Kidney (tissue), 22 donors: ENCODE measurements at places on chromosomes 1 and 21.
A peak's percentile ranks its signal among the peaks of the same experiment; 100 is the strongest.

- no peak for DNase-seq
Measured at GRCh38 chr1:18015719-18016118, 91.9 kb upstream of the IGSF21 start.

DNA sequence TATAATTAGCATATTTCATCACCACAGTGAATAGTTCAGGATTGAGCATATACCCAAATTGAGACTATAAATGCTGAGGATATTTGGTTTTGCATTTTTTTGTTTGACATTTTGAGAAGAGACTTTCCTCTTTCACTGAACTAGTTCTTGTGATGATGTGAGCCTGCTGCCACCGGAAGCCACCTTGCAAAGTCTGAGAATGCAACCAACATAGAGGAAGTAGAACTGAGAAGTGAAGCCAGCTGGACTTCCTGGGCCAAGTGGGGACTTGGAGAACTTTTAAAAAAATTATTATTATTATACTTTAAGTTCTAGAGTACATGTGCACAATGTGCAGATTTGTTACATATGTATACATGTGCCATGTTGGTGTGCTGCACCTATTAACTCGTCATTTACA, 102.3 kb downstream of the RPE65 start:
- DNase-seq: no peak

DNA sequence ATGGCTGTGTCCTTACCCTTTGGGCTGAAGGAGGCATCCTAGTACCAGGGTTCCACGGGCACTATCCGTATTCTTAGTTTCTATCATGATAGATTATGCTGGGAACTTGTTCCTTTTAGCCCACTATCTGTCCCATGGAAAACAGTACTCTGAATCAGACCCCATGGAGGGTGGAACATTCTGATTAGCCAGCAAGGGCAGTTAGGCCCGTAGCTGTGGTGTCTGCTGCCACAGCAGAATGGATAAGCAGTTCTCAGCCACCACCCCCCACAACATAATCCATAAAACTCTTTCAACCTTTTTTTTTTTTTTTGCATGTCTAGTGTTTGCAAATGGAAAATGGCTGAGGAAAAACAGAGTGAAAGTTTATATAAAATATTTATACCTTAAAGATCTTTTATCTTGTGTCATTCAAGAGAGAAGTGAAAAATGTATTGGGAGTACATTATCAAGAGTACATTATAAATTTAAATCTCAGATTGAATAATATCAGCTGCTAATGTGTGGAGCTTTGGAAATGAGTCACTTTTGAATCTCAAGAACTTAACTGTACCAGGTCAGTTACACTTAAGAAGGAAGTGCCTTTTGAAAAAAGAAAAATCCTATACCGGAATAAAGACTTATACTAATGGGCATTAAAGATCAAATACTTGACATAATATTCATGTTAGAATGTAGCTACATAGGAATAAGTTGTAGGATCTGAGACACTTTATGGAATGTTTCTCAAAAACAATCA, 80.3 kb downstream of the NFIA start:
- DNase-seq: no peak

DNA sequence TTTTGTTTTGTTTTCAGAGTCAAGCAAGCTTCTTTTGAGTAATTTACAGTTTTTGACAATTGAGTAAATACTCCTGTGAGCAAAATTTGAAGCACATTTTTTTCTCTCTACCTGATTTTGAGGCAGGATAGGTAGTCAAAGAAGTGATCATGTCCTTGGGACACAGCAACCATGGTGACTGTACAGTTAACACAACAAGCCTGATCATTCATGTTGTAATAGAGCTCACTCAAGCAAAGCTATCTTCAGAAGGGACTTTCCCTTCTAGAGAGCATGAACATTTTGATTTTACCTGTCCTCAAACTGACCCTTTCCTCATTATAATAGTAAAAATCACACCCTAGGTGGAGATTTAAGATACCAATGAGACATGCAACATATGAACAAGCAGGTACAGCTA, 126.5 kb upstream of the KCNK1 start:
- no peak for DNase-seq

DNA sequence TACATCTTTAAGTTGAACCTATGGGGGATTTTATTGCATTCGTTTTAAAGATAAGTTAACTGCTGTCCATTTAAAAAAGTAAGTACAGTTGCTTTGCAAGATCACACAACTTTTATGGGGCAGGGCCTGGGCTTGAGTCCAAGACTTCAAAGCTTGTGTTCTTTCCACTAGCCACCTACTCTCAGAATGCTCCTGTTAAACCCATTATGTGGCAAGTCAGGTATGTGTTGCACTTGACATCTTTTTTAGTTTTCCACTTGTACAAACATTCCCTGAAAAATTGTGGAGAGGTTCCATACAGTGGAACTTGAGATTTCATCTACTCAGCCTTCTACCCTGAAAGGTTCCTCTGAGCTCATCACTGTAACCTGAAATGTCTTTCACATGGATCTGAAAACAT, 235.5 kb upstream of the SGIP1 start:
- DNase-seq: no peak

DNA sequence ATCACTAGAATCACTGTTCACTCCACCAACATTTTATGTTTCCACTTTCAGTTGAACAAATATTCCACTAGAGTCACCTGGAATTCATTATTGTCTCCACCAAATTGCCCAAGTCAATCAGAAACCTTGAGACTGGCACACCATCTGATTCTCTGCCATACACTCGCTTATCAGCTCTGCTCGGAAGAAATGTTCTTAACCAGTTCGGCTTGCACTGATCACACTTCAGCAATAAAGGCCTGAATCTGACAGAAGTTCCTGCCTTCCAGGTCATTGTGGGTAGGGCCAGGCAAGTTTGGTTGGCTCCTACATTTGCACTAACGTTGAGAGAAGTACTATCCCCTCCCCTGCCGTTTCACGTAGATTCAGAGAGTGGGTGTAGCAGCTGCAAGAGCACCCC, 10.0 kb downstream of the TPM3 start:
- no peak for DNase-seq

DNA sequence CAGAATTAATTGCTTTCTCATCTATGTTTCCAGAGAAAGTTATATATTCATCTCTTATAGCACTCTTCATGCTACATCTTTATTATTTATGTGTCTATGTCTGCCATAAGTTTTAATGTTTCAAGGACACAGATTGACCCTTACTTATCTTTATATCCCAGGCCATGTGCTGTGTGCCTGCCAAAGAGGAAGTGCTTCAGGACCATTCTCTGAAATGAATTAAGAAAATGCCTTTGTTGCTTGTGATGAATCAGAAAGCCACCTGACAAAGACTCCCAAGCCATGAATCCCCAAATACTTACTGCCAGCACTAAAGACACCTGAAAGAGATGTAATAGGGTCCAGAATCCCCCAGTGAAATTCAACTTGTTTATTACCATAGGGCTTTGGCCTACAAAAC, 342.1 kb upstream of the C1orf87 start:
- no peak for DNase-seq

- no peak for DNase-seq
Measured at GRCh38 chr1:179077396-179077795, 4.5 kb upstream of the TOR3A start.

DNA sequence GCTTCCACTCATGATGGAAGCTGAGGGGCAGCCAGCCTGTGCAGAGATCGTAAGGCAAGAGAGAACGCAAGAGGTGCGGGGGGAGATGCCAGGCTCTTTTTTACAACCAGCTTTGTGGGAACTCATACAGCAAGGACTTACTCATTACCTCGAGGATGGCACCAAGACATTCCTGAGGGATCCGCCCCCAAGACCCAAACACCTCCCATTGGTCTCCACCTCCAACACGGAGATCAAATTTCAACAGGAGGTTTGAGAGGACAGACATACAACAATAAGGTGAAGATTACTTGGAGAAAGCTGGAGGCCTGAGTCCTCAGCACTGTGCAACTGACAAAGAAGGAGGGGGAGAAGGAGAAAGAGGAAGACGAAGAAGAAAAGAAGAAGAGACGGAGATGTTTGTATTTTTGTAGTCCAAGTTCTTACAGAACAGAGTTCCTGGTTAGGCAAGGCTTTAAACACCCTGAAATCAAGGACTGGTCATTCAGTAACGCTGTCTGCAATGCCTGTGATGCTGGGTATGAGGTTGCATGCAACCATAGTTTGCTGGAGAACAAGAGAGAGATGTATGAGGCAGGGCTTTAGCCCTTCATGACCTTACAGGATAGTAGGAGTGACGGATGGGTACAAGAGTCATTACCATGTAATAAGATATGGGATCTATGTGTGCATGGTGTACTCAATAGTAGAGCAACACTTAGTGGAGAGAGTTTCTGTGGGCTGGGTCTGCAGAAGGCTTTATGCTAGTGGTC, 19.7 kb upstream of the GALNT2 start:
- peak; percentile 63 for DNase-seq

DNA sequence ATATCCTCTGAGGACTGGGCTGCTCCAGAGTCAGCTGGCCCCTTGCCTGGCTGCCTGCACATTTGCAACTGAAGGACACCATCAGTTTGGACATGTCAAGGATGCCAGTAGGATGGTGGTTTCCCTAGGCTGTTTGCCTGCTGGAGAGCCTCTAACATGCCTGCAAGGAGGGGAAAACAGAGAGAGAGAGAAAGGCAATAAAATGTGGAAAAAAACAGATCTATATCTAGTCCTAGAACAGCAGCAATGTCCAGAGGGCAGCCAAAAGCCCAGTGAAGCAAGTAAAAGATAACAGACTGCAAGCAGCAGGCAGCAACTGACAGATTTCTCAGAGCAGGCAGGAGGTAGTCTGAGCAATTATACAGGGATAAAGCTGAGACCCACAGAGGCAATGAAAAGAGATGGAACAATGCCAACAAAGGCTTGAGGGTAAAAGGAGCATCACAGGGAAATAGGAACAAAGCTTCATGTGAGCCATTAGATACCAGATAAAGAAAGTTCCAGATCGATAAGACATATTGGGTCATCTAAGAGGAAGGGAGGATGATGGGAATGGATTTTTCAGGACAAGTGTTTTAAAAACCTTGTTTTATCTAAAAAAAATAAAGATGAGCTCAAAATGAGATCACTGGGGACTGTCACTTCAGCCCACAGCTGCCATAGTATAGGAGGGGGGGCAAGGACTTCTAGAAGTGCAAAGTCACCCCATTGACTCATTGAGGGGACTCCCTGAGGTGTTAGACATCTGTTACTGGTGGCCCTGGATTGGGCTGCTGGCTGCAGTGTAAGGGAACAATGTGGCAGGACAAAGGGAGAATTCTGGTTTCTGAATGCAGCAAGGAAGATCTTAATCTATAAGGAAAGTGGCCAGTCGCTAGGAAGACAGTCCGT, 38.6 kb upstream of the GADD45A start:
- DNase-seq: peak; percentile 49

- DNase-seq: peak; percentile 49
Measured at GRCh38 chr1:178645157-178645807, 79.8 kb upstream of the RALGPS2 start.

DNA sequence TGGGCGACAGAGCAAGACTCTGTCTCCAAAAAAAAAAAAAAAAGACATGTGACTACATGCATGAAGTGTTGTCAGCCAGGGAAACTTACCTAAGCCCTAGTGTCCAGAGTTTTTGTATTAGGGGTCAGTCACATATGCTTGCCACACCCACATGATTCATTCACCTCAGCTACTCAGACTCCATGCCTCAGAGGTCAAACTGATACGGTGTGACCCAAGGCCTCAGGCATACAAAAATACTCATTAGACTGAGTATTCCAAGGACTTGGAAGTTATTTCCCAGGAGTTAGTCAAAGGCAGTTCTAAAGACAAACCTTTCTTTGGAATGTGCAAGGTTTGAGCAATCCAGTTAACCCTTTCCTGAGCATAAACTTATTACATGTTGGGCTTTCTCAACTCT, 6.3 kb upstream of the TRIM33 start:
- DNase-seq: no peak

DNA sequence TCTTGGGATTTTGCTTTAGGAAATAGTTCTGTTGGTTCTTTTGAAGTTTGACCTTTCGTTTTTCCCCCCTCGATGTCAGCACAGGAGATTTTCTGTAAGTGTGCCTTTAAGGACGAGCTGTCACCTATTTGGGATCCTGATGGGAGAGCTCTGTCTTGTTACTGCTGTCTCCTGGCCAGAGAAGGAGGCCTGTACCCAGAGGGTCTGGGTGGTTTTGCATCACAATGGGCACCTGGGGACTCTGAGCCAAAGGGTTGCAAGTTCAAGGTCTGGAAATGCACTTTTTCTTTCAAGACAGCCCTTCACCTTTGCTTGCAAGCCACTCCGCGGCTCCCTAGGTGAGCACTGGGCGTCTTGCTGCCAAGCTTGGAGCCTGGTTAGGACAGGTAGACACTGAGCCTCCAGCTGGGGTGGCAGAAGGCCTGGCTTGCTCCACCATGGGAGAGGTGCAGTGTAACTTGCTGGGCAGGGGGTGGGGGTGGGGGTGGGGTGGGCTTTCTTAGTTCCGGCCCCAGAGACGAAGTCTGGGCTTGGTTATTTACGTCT, 2.9 kb downstream of the AJAP1 start:
- no peak for DNase-seq

GRCh38 chr1:14128096-14128495, 428.1 kb downstream of the PRDM2 start:
- no peak for DNase-seq

DNA sequence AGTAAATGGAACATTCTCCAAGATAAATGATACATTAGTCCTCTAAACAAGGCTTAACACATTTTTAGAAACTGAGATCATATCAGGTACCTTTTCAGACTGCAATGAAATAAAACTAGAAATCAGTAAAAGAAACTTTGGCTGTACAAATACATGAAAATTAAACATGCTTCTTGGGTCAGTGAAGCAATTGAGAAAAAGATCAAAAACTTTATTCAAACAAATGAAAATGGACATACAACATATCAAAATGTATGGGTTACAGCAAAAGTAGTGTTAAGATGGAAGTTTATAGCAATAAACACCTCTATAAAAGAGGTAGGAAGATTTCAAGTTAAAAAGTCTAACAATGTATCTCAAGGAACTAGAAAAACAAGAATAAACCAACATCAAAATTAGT, 598.5 kb downstream of the SMYD3 start:
- no peak for DNase-seq

- no peak for DNase-seq
Measured at GRCh38 chr1:243841507-243841906, 8.5 kb downstream of the AKT3 start.

GRCh38 chr21:17414766-17415165, 98.1 kb upstream of the CXADR start:
- no peak for DNase-seq

GRCh38 chr1:241181471-241181870, 175.5 kb downstream of the RGS7 start:
- DNase-seq: no peak

DNA sequence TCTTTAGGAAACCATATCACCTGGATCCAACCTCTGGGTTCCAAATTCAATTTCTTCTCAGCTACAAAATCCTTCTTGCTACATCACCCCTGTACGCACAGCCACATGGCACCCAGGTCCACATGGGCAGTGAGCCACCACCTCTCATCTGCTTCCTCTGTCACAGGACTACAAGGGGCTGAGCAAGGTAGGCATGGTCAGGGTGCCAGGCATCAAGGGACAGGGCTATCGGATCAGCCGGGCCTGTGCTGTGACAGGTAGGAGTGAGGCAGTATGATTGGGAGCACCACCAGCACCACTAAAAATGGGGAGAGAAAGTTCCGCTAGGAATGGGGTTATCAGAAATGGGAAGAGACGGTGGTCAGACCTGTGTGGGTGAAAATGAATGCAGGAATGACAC, 29.4 kb downstream of the S100A6 start:
- no peak for DNase-seq
